ENCODE measurements at places on chromosomes 2 and 18.

- no peak for DNase-seq
Measured at GRCh38 chr2:63845866-63846265, 4.2 kb downstream of the UGP2 start.

GRCh38 chr18:63646936-63647335 lies 2.9 kb upstream of the SERPINB4 start:
- DNase-seq = no peak

DNA sequence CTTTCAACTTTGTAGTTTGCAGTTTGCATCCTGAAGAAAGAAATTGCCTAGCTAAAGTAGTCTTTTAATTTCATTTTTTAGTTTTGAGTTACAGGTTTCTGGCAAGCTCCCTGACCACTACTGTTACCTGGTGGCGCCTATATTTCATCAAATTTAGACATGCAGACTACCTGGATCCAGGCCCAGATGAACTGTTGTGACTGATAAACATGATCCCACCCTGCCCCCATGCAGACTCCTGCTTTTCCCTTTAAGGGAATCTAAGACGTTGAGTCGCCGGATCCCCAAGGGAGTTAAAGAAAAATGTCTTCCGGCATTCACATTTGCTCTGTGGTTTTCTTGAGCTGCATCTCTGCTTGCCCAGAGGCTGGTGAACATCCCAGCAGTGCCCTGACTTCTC lies 22.2 kb downstream of the METAP1D start:
- DNase-seq = no peak

GRCh38 chr2:119486196-119486827 lies 38.0 kb downstream of the SCTR start:
- no peak for DNase-seq

- no peak for DNase-seq
Measured at GRCh38 chr2:175393851-175394250, 212.3 kb upstream of the ATP5MC3 start.

DNA sequence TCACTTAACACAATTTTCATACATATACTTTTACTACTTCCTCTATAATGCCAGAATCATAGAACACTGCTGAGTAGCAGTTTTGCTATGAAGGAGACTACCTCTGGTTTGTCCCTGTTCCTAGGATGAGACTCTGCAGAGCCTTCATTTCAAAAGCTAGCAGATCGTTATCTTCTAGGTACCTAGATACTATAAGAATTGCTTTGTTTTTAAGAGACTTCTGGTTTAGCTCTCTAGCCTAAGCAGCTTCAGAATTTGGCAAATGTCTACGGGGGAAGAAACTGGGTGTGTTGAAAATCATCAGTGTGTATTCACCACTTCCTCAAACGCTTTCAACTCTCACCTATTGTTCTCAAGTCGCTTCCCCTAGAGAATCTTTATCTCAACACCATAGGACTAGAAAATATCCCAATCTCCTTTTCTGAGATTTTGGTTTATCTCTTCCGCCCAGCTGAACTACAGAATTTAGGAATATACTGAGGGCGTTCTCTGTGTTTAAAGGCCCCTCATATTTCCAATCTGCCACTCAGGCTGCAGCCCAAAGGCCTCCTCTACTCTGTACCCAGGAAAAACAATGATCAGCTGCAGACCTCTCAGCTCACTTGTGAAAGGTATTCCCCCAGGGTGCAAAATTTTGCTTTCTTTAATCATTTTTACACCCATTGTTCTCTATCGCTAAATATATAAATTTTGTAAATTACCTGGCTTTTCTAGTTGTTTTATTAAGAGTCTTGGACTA lies 28.7 kb downstream of the SMAD2 start:
- DNase-seq = no peak

DNA sequence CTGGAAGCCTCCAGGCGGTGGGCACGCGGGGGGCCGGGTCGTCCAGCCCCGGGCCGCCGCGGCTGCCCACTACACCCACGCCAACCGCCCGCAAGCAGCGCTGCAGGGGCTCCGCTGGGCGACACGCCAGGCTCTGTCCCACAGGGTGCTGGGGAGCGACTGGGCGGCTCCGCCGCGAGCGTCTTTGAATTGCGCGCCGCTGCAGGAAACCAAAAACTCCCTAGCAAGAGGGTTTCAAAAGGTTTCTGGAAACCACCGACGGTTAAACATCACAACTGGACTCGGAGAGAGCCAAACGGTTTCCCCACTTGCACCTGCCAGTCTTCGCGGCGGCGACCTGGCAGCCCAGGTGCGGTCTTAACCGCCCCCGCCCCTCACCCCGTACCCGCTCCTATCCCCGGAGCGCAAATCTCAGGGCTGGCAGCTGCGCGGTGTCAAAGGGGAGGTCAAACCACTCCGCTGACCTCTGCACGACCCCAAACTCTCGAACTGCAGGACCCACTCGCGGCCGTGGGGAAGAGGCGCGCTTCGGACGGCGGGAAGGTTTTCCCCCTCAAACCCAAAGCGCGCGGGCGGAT lies 1.0 kb downstream of the CXCR4 start:
- DNase-seq = peak; percentile 44

DNA sequence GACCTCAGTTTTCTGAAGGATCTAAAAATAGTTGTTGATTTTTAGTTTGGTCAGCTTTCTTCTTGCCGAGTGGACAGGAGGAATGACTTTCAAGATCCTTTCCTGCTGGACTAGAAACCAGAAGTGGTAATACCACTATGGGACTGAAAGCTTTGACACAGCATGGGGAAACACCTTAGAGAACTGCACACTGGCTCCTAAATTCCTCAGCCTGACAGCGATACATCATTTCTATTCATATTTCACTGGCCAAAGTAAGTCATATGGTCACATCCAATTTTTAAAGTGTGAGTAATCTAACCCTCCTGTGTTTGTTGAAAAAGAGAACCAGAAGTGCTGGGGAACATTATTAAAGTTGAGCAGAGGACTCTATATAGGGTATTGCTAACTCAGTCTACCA lies 244.7 kb upstream of the MMADHC start:
- no peak for DNase-seq

DNA sequence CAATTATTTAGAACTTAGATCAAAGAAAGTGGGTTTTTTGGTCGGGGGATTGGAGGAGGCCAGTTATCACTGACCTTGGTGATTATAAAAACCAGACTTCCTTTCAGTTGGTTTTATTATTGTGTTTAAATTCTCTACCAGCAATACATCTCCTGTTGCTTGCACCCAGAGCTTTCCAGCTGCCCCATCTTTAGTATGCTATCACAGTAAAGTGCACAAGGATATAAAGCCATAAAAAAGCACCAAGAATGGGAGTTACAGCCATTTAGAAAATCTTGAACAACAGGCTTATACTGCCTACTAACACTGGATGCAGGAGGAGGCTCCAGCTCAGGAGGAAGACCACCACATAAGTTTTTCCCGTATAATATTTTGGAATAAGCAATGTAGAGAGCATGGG lies 148.7 kb upstream of the OSR1 start:
- peak; percentile 13 for DNase-seq

- no peak for DNase-seq
Measured at GRCh38 chr2:167987026-167987425, 260.4 kb downstream of the STK39 start.

- no peak for DNase-seq
Measured at GRCh38 chr2:33292981-33293595, 183.4 kb upstream of the RASGRP3 start.

GRCh38 chr2:181575024-181575649 lies 81.8 kb downstream of the CERKL start:
- no peak for DNase-seq

- DNase-seq = no peak
Measured at GRCh38 chr2:239666855-239667376, 266.1 kb upstream of the HDAC4 start.

- no peak for DNase-seq
Measured at GRCh38 chr2:170847716-170848115, 31.0 kb downstream of the GAD1 start.

- no peak for DNase-seq
Measured at GRCh38 chr2:168641636-168642035, 160.8 kb upstream of the NOSTRIN start.

GRCh38 chr2:1717113-1717512 lies 27.2 kb downstream of the PXDN start:
- DNase-seq = no peak

DNA sequence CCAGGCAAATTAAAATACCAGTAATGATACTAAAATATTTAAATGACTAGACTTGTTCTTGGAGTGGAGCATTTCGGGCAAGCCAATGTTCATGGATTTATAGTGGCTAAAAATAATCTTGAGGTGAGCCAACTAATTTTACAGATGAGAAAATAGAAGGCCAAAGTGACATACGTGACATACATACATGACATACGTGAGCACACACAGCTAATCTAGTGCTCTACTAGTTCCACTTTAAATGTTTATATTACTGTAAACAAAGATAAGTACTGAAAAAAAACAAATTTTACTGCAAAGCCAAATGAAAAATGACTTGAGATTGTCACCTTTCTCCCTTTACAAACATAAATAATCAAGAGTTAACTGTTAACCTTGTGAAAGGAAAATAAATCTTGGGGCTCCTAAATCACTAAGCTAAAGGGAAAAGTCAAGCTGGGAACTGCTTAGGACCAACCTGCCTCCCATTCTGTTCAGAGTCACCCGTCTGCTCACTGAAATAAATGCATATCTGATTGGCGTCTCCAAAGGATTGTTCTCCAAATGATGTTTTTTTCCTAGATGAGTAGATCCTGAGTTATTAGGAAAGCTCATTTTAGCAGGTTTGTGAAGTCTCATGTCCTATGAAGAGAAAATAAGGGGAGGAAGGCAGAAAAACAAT lies 96.7 kb downstream of the PMS1 start:
- DNase-seq = no peak

DNA sequence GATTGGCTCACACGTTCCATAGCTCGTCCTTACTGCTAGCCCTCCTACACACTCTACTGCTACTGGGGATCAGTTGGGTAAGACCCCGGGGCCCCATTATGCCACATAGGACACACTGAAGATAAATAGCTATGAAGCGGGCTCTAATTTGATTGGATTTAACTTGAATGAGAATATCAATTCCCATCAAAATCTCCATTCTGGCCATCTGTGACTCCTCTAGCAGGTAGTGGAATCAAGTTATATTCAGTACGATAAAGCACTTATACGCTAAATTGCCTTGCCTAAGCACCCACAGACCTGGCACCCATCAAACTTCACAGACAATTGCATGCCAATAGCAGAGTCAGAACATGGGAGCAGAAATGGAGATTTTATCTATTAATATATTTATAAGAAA lies 39.8 kb downstream of the CCDC68 start:
- DNase-seq = no peak

GRCh38 chr2:148861367-148861766 lies 13.7 kb upstream of the KIF5C start:
- no peak for DNase-seq

- no peak for DNase-seq
Measured at GRCh38 chr2:207240649-207241048, 74.9 kb upstream of the KLF7 start.

DNA sequence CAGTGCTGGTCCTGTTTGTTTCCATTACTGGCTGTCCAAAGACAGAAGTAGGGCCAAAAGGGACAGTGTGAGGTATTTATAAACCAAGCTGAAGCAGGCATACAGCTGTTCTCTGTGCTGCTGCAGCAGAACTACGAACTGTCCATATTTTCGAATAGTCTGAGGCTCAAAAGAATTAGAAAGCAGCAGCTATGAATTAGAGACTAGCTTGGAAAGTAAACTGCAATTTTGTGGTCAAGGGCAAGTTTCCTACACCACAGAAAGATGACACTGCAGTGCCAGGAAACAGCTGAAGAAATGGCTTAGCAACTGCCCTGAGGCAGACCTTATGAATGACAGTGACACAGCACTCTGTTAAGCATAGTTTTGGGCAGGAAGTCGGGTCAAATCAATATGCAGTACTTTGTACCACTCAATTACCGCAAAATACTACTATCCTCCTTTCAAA lies 125.3 kb downstream of the TMEM131 start:
- DNase-seq = no peak

DNA sequence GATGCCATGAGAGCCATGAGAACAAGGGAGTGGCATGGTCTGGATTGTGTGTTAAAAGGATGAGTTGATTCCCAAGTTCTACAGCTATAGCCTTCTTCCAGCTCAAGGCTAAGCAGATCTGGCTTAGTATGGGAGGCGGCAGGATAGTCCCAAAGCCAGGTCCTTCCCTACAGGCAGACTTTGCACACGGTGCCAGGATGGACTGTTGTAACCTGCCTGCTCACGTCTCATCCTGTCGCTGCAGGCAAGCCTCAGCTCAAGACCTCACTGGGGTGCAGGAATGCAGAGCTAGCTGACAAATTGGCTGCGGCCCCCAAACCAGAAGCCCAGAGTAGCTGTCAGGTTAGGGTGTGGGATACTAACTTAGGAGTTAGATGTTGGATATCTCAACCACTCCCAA lies 28.8 kb upstream of the IGFBP5 start:
- no peak for DNase-seq

DNA sequence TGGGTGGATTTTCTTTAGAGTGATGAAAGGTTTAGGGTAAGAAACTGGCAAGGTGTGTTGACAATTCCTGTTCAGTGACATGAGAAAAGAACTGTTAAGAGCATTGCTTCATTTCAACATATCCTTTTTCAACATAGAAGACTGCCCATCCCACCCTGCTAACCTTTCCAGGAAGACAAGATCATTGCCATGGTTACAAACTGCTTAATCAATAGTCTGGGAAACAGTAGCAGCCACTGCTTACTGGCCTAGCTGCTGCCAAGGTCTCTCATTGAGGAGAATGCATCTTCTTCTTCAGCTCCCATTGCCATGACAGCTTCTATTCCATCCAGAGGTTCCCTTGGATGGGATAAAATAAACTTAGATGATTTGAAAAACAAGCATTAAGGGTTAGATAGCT lies 212.1 kb downstream of the LRRTM1 start:
- no peak for DNase-seq

GRCh38 chr2:240508832-240509545 lies 48.8 kb downstream of the ANKMY1 start:
- DNase-seq = no peak

GRCh38 chr2:165897074-165897473 lies 56.5 kb downstream of the TTC21B start:
- DNase-seq = no peak

- no peak for DNase-seq
Measured at GRCh38 chr2:85165088-85165690, 32.0 kb downstream of the TCF7L1 start.

GRCh38 chr2:217185265-217185995 lies 325.6 kb upstream of the TNP1 start:
- DNase-seq = no peak

DNA sequence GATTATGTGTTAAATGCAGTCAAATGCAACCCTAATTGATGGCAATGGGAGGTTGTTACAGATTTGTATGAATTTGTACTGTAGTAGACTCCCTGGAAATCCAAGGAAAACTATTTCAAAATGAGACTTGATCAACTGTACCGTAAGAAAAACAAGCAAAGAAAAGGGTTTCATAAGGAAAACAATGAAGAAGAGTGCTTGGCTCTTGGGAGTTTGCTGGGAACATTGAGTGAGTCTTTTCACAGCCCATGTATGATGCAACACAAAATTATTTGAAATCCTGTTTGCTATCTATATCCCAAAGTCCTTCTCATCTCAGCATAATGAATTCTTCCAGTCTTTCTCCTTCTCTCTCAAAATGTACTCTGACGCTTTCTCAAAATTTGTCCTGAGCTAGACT lies 67.0 kb upstream of the OSR1 start:
- no peak for DNase-seq

Data from transverse colon (tissue), 4 donors.